ENCODE measurements at places on chromosomes 5 and 9. TPM values are rescaled to one million over a fixed set of nuclear protein-coding genes. Genes with fewer than 3 reads are reported as not detected.
A peak's percentile ranks its signal among the peaks of the same experiment; 100 is the strongest.

GRCh38 chr5:64767959-64768357 lies 533 bp downstream of the SREK1IP1 start:
- H3K4me1 ChIP-seq: peaks cover 41% of the 10 kb centered on the region
- no peaks in the 10 kb centered on the region for H3K27me3 ChIP-seq

- no peaks in the 10 kb centered on the region for H3K27me3 ChIP-seq
- H3K4me1 ChIP-seq: no peaks in the 10 kb centered on the region
- no peak for DNase-seq
- H3K4me3 ChIP-seq: no peak overlapping the region
- H3K27ac ChIP-seq: no peak overlapping the region
- H3K36me3 ChIP-seq: no peaks in the 10 kb centered on the region
Measured at GRCh38 chr9:3329361-3329760, 196.4 kb downstream of the RFX3 start.

DNA sequence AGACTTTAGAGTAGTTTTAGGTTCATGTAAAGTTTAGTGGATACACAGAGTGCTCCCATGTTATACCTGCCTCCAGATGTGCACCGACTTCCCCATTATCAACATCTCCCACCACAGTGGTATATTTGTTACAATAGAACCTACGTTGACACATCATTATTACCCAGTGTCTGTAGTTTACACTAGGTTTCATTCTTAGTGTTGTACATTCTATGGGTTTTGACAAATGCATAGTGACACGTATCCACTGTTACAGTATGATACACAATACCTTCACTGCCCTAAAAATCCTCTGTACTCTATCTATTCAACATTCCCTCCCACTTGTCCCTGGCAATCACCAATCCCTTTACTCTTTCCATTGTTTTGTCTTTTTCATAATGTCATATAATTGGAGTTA lies 34.3 kb upstream of the CRHBP start:
- H3K27me3 ChIP-seq: no peaks in the 10 kb centered on the region
- no peak for DNase-seq
- no peaks in the 10 kb centered on the region for H3K4me1 ChIP-seq
- H3K4me3 ChIP-seq: no peak overlapping the region
- H3K27ac ChIP-seq: no peak overlapping the region

DNA sequence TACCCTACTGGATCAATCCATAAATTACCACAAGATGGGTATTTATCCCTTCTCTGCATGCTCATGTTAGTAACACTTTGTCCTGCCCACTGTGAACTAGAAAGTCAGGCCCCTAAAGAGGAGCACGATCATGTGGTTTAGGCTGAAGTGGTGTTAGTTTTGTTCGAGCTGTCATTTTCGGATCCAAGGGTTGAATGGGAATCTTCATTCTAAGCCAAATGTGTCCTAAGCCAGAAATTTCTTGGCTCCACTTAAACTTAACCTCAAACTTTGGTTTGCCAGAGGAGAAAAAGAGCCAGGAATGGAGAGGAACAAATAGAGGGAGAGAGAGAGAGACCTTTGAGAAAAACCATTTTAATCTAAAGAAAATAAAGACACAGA lies 837.7 kb upstream of the ZNF608 start:
- DNase-seq: no peak
- no peaks in the 10 kb centered on the region for H3K27me3 ChIP-seq
- no peak overlapping the region for H3K4me3 ChIP-seq
- no peaks in the 10 kb centered on the region for H3K4me1 ChIP-seq

GRCh38 chr9:116066221-116066620 lies 87.4 kb upstream of the PAPPA start:
- H3K4me3 ChIP-seq: no peak overlapping the region
- H3K4me1 ChIP-seq: no peaks in the 10 kb centered on the region
- no peaks in the 10 kb centered on the region for H3K27me3 ChIP-seq
- no peak for DNase-seq
- H3K36me3 ChIP-seq: no peaks in the 10 kb centered on the region

DNA sequence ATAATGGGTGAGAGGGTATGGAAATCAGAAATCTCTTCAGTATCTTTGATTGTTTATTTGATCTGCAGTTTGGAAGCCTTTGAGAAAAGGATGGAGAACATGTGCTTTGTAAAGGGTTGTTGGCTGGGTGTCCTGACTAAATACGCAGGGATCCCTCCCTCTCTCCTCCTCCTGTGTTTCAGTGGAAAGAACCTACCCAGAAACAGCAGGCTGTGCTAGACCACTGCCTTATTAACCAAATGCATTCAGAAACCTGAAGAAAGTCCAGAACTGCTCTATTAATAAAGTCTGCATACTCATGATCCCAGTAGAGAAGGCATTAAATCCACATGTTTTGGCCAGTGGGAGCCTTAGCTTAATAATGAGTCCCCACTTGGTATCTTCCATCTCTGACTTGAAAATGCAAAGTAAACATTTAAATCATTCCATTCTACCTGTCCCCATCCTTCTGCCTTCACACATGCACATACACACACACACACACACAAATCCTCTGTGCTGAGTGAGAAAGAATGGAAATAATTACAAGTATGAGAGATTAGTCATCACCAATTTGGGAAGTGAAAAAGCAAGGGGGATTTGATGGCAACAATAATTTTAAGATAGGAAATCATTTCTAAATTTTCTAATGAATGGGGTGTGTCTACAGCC lies 10.0 kb upstream of the LECT2 start:
- no peak overlapping the region for H3K4me3 ChIP-seq
- no peaks in the 10 kb centered on the region for H3K4me1 ChIP-seq
- H3K36me3 ChIP-seq: no peaks in the 10 kb centered on the region
- DNase-seq: no peak

DNA sequence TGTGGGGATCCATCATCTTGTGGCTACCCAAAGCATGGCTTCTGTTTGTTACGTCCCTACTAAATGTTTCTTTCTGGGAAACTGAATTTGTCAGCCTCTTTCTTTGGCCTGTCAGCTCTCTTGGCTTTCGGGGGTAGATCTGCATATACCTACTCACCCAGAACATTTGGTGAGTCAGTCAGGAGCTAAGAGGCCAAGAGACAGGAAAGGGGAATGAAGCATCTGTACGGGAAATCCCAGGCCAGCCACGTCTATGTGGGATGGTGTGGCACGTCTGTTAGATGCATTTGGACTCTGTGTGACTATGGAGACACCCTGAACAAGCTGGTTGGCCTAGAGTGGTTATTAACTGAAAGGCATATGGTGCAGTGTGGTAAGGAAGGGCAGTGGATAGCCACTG lies 58.1 kb downstream of the CDO1 start:
- H3K4me1 ChIP-seq: no peaks in the 10 kb centered on the region
- H3K36me3 ChIP-seq: no peaks in the 10 kb centered on the region
- no peak overlapping the region for H3K27ac ChIP-seq

DNA sequence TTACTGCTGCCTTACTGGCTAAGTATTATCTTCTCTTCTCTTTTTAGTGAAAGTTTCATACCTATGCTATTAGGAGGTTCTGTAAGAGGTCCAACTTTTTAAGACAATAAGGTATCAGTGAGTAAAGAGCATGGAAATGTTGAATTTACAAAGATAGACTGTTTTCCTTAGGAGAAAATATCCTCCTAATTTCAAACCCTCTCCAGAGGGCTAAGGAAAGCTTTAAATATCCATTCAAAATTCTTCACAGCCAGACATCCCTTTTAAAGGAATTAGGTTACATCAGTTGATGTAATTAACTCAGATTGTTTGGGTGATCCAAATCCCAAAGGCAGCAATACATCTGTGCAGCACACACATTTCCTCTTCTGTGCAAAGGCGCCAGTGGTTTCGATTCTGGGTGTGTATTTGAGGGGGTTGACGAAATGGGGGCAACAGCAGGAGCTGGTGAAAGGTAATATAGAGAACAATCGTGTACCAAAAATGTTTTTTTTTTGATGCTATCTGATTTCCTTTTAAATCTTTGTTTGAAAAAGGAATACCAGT lies 273.8 kb upstream of the RPS23 start:
- H3K4me1 ChIP-seq: no peaks in the 10 kb centered on the region
- no peaks in the 10 kb centered on the region for H3K27me3 ChIP-seq
- H3K27ac ChIP-seq: no peak overlapping the region
- no peak for DNase-seq

DNA sequence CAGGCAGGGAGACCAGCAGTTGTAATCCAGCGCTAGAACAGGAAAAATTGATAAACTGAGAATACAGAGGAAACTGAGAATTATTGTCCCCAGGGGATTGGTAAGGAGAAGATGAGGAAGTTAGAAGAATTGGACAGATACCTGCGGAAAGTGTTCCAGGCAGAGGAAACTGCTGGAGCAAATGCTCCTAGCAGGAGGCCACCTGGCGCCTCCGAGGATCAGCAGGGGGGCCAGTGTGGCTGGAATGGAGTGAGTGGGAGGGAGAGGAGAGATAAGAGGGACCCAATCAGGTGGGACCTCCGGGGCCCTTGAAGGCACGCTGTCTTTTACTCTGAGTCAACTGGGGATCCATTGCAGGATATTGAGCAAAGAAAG lies 695 bp upstream of the ANXA6 start:
- H3K27ac ChIP-seq: peak overlapping the region; percentile 69
- no peaks in the 10 kb centered on the region for H3K36me3 ChIP-seq
- no peak for DNase-seq

DNA sequence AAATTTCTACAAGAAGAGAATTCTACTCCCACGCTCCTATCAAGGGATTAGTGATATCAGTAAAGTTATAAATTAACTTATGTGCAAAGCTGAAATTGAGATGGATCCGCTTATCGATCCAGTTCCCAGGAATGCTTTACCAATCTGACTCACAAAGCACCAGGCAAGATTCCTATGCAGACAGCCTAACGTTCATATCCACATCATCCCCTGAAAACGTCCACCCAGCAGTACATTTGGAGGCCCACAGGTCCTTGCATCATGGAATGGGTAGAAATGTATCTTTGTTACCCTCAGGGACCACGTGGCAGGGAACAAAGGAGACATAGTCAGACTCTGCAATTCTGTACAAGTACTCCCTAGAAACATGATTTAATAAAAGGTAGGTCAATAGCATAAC lies 147.4 kb downstream of the ESM1 start:
- H3K4me3 ChIP-seq: no peak overlapping the region
- H3K27ac ChIP-seq: no peak overlapping the region
- H3K36me3 ChIP-seq: no peaks in the 10 kb centered on the region
- no peak for DNase-seq
- H3K4me1 ChIP-seq: peaks cover 40% of the 10 kb centered on the region

- DNase-seq: no peak
- peaks cover 28% of the 10 kb centered on the region for H3K36me3 ChIP-seq
- H3K27ac ChIP-seq: no peak overlapping the region
- H3K4me3 ChIP-seq: no peak overlapping the region
Measured at GRCh38 chr5:134406390-134406789, 5.3 kb downstream of the CDKN2AIPNL start.

DNA sequence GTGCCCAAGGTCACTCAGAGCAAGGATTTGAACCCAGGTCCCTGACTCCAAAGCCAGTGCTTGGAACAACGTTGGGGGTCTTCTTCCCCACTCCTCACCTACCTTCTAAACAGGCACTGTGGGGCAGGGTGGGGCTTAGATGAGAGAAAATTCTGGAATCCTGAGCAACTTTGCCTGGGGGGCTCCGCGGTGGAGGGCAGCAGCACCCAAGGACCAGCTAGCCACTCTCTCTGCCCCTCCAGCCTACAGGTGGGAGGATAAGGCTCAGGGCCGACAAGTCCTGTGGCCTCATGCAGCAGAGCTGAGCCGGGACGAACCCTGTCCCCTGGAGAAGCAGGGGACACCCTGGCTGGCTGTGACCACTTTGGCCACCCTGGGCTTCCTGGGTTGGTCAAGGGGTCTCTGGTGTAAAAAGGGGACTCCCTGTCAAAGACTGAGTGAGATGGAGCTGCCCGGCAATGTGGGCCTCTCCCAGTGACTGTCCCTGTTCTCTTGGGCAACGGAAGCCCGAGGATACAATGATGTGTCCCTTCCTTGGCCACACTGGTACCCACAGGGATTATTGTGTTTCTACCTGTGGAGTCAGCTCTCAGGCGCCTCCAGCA lies 26.5 kb downstream of the CEL start:
- no peaks in the 10 kb centered on the region for H3K4me1 ChIP-seq
- H3K4me3 ChIP-seq: no peak overlapping the region
- H3K27ac ChIP-seq: no peak overlapping the region
- H3K27me3 ChIP-seq: no peaks in the 10 kb centered on the region
- peak; percentile 18 for DNase-seq

- DNase-seq: no peak
- H3K27me3 ChIP-seq: no peaks in the 10 kb centered on the region
- H3K4me1 ChIP-seq: no peaks in the 10 kb centered on the region
- no peaks in the 10 kb centered on the region for H3K36me3 ChIP-seq
- H3K27ac ChIP-seq: no peak overlapping the region
- no peak overlapping the region for H3K4me3 ChIP-seq
Measured at GRCh38 chr5:52073993-52074689, 690.9 kb downstream of the ISL1 start.

DNA sequence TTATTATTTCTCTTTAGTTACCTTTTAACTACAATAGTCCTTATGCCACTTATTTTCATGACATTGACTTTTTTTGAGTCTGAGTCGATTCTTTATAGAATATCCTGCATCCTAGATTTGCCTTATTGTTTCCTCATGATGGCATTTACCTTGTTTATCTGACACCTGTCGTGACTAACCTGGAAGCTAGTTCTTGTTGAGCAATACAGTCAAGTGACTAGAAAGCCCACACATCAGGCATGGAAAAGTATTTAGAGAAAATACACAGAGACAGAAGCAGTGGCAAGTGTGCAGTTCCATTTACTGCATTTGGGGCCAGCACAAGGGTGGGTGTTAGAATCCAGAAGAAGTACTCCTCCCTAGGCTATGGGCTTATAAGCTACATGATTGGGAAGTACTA lies 97.8 kb downstream of the ERMP1 start:
- no peak overlapping the region for H3K27ac ChIP-seq
- no peaks in the 10 kb centered on the region for H3K27me3 ChIP-seq
- no peaks in the 10 kb centered on the region for H3K4me1 ChIP-seq
- DNase-seq: no peak

DNA sequence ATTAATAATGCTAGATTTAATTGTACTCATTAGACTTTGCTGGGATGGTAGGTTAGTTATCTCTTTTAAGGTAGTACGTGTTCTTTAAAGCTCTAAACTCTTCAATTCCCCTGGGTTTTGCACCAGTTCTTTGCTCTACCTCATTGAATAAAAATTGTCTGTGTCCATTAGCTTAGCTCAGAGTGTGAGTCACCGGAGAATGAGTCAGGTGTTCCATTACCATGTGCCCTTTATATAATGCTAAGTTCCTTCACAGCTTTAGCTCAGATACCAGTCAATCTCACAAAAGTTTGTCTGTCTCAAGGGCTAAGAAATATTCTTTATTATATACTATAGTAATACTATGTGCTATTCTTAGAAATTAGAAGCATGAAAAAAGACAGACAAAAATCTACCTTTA lies 339.4 kb downstream of the PRELID2 start:
- no peaks in the 10 kb centered on the region for H3K36me3 ChIP-seq
- no peaks in the 10 kb centered on the region for H3K27me3 ChIP-seq
- no peak for DNase-seq
- H3K27ac ChIP-seq: no peak overlapping the region

GRCh38 chr5:9339206-9339818 lies 206.6 kb downstream of the SEMA5A start:
- H3K4me1 ChIP-seq: peaks cover 4% of the 10 kb centered on the region
- no peak overlapping the region for H3K4me3 ChIP-seq
- no peaks in the 10 kb centered on the region for H3K36me3 ChIP-seq
- H3K27ac ChIP-seq: no peak overlapping the region

SPRY4 gene
- total RNA-seq: 28.9 TPM

ZNF454 gene
- total RNA-seq: 4.2 TPM

ZBTB26 gene
- total RNA-seq: 5.4 TPM

KCTD16 gene
- 0.73 TPM for total RNA-seq

FRMPD1 gene
- not detected for total RNA-seq

REEP2 gene
- 0.52 TPM for total RNA-seq

SLC27A6 gene
- total RNA-seq: 0.39 TPM

MLLT3 gene
- 17.0 TPM for total RNA-seq

Measured in left lung (tissue), 14 donors.